ENCODE measurements at places on chromosomes 16 and 17.

- DNase-seq: no peak
Measured at GRCh38 chr16:63581570-63581969, 1540.3 kb downstream of the CDH11 start.

DNA sequence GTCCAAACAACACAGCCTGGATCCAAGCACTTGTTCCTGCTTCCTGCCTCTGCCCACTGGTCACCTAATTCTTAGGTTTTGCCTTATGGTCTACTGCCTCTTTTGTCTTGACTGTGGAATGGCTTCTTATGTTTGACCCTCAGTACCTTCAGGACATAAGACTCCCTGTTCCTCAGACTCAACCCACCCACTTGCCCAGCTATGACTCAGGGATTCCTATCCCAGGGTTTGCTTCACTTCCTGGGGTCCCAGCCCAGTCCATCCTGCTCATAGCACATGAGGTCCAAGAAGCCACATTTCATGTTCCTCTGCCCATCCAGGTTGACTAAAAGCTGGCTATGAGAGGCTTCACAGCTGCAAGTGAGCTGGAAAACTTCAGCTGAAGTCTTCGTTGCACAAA lies 320.9 kb upstream of the CDH5 start:
- no peak for DNase-seq

- no peak for DNase-seq
Measured at GRCh38 chr17:76040376-76040775, 13.3 kb upstream of the EVPL start.

- DNase-seq: no peak
Measured at GRCh38 chr16:86432048-86432447, 78.3 kb upstream of the FOXF1 start.

Data from stimulated activated CD8-positive, alpha-beta memory T cell treated with anti-CD3 and anti-CD28 coated beads, Interleukin-12 subunit alpha, Interleukin-12 subunit beta, amount 100 ng/mL, for 4 hours (primary cell).